Large intestine (tissue), 12 donors: ENCODE measurements at places on chromosomes 5 and 9.

- no peak for DNase-seq
These were observed 362.7 kb downstream of the GADD45G start for GRCh38 chr9:89967527-89967926.

GRCh38 chr9:131811405-131811804 is 71.5 kb upstream of the RAPGEF1 start:
- no peak for DNase-seq

DNA sequence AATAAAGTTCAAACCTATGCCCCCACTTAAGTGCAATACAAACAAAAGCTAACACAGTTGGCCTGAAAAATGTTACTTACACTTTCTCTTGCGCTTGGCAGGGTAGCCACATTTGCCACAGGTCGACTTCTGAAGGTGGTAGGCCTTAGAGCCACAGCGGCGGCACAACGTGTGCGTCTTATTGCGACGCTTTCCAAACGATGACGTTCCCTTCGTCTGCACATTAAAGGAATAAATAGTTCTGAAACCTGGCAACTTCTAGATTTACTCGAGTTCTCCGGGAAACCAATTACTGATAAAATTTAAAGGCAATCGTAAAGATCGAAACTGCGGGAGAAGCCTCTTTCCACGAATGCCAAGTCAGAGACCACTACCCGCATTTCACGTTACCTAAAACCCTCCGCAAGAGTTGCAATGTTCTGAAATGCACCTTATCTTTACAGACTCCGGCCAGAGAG is 602 bp downstream of the RPL37 start:
- DNase-seq = peak; percentile 21

DNA sequence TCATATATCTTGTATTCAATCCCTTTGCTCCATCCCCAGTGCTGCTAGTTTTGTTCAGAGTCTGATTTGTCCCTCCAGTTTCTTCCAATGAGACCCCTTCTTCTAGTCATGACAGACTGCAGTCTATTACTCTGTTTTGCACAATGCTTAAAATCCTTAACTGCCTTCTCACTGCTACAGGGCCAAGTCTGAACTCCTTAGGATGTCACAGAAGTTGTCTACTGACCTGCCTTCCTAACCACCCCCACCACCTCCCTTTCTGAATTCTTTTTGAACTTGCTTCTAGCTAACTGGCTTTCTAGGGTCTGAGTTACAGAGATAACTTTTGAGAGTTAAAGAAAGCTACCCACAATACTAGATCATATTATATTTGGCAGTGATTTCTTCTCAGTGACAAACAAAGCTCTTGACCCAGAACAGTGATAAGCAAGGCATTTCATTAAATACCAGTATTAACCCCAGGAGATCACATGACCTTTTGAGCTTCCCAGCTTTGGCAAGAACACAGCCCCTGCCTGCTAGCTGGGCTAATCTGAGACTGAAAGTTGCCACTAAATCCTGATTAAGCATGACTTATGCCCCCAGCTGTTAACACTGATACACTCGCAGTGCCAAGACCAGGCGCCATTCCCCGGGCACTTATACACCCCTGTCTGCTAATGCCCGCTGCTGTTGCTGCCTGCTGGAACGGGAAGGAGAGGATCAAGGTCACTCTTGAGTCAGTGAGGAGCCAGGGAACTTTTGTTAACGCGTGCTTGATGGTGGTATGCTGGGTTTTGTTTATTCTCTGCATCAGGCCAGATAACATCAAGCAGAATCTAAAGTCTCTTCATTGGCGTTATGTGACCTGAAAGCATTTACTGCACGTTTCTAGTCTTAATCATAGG is 36.4 kb upstream of the ADAMTSL1 start:
- peak; percentile 3 for DNase-seq

- no peak for DNase-seq
These were observed 40.5 kb downstream of the NCS1 start for GRCh38 chr9:130212543-130213297.

DNA sequence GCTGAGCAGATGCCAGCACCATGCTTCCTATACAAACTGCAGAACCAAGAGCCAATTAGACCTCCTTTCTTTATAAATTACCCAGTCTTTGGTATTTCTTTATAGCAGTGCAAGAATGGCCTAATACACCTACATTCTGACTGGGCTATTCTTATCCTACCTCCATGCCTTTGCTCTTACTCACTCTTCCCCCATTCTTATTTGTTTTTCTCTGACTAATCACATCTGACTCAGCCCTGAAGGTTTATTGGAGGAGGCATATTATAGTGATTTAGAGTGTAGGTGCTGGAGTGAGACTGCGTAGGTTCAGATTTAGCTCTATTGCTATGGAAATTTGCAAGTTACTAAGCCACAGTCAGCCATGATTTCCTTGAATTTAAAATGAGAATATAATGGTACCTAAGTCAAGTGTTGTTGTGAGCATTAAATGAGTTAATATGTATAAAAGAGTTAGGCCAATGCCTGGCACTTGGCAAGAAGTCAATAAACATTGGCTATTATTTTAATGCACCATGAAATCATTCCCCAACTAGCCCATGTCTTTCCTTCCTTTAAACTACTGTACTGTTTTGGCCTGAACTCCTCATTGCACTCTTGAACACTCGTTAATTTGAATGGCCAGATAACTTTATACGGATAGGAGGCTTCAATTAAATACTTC is 531.2 kb upstream of the ZNF608 start:
- no peak for DNase-seq

- no peak for DNase-seq
These were observed 226.3 kb downstream of the AOPEP start for GRCh38 chr9:94952565-94953373.

DNA sequence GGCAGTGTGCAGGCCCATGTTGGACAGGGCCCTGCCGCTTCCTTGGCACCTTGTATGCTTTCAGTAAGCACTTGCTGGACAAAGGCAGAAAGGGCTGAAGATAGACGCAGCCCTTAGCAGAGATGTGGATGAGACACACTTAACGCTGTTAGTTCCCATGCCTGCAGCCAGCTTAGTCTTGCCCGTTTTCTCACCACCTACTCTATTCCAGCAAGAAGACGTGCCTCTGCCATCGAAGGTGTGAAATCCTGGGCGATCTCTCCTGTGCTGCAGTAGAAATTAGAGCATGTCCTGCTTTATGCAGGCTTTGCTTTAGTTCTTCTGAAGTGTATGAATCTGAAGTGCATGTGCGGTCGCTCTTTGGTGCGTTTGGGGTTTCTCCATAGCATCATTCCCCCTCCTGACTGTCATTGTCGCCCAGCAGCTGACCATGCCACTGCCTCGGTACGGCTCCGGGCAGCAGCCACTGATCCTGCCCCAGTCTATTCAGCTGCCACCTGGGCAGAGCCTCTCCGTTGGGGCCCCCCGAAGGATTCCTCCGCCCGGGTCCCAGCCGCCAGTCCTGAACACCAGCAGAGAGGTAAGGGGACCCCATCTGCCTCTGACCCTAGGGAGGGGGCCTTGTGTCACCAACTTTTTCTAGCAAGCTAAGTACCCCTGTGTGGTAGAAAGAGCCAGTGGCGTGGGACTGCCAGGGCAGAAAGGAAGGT is 11.6 kb upstream of the POMT1 start:
- no peak for DNase-seq

GRCh38 chr5:158127536-158127935 is 268.6 kb upstream of the CLINT1 start:
- no peak for DNase-seq

- DNase-seq = no peak
These were observed 481.4 kb downstream of the CHSY3 start for GRCh38 chr5:130385656-130386055.

- DNase-seq = no peak
These were observed 203.2 kb downstream of the CD180 start for GRCh38 chr5:66993448-66993847.

- DNase-seq = no peak
These were observed 3.8 kb upstream of the GGTA1 start for GRCh38 chr9:121503444-121503843.

- no peak for DNase-seq
These were observed 233.8 kb downstream of the SEMA6A start for GRCh38 chr5:116340799-116341198.

GRCh38 chr9:112337547-112337946 is 4.1 kb upstream of the PTBP3 start:
- peak; percentile 75 for DNase-seq

DNA sequence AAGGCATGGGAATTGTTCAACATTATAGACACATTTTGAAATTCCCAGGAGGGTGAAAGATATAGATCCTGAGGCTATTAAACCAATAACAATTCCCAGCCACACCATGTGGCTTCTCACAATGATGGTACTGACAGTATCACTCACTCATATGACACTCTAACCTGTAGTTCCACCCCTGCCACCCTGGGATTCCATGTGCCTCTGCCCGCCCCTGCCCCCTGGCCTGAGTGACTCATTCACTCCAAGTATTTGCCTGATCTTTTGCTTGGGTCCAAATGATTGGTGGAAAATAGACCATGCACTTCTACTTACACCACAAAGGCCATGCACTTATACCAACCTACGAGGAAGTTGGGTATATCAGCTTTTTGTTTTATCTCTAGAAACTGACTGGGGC is 305.2 kb upstream of the DAB2 start:
- DNase-seq = no peak

DNA sequence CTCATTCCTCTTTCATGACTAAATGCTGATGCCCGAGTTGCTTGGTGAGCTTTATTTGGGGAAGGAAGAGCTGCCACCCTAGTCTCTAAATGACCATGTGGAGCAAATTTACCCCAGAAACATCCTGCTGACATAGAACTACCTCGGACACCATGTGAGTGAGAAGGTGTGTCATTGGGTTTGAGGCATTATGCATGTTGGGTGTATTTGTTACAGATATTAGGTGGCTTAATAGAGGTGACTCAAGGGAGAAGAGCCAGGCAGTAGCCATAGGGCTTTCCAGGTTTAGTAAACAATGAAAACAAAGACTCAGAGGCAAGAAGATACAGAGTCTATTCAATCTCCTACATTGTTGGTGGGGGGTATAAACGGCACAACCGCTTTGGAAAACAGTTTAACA is 581.5 kb downstream of the CCDC171 start:
- no peak for DNase-seq

- DNase-seq = no peak
These were observed 1002.7 kb downstream of the CDH18 start for GRCh38 chr5:18985171-18985758.

DNA sequence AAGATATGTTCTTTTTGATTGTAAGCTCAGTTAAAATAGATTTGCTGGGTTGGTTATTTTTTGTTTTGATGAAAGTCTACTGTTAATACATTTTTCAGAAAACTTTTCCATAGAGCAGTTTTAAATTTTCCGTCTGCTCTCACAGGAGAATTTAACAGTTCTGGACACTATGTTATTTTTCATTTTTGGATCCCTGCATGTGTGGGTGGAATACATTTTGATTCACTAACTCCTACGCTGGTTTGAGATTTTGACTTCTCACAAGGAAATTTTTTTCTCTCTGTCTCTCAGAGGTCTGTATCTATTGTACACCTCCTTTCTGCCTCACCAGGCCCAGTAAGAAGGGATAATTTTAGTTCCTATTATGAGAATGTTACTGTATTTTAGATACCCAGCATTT is 502.4 kb downstream of the CDH10 start:
- no peak for DNase-seq

DNA sequence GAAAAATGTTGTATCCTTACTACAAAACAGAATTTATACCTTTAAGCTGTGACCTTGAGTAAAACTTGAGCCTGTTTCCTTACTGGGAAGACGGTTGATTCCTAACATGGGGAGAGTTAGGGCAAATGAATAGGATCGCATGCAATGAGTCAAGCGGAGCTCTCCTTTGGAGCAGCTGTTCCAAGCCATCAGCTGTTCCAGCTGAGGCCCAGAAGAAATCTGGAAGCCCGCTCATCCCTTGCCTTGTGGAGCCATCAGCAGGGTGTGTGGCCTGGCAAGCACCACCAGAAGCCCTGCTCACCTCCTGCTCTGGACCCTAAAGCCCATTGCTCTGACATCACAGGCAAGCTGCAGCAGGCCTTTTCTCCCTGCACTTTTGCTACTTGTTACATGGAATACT is 8.0 kb downstream of the KIAA1191 start:
- DNase-seq = no peak

GRCh38 chr5:151270599-151270998 is 17.6 kb downstream of the GM2A start:
- DNase-seq = no peak

DNA sequence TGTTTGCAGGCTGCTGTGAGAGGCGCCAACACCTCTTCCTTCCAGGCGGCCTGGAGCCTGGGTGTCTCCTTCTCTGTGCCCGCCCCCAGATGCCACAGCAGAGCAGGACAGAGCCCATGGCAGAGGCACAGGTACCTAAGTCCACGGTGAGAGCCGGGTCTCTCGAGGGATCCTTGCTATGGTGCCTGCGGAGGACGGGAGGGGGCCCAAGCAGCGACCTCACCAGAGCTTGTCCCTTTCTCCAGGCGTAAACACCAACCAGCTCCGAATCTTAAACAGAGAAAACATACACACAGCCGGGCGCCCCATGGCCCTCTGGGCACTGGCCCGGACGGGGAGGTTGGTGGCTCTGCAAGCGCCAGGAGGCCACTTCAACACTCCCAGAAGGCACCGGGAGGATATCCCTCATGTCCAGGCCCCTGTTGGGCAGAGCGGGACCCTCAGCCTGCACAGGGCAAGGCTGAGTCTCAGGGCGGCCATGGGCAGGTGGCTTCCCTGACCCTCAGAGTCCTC is 11.8 kb downstream of the CCDC187 start:
- no peak for DNase-seq

GRCh38 chr5:167964529-167964928 is 326.9 kb upstream of the WWC1 start:
- DNase-seq = no peak

DNA sequence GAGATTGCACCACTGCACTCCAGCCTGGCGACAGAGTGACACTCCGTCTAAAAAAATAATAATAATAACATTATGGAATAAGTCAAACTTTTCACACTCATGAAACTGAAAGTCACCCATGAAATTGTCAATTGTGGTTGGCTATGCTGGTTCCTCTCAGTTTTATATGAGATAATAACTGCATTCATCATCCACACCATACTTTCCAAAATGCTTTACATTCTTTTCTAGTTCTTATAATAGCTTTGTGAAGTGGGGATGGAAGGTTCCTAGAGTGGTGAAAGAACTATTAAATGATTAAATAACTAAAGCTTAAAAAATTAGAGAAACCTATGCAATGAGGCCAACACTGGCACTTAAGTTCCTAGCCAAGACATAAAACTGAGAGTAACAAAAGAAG is 12.6 kb upstream of the ASPN start:
- no peak for DNase-seq

GRCh38 chr5:127216898-127217675 is 73.5 kb upstream of the MEGF10 start:
- DNase-seq = no peak

- no peak for DNase-seq
These were observed 82.0 kb downstream of the PHF2 start for GRCh38 chr9:93658184-93658925.

DNA sequence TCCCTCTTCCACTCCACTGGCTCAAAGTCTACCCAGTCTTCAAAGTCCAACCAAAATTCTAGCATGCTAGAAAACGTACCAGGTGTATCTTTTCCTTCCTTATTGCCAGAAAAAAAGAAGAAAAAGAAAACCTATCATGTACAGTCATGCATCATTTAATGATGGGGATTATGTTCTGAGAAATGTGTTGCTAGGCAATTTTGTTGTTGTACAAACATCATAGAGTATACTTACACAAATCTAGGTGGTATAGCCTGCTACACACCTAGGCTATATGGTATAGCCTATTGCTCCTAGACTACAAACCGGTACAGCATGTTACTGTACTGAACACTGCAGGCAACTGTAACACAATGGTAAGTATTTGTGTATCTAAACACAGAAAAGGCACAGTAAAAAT is 104.8 kb downstream of the SREK1 start:
- DNase-seq = no peak

GRCh38 chr9:125296843-125297372 is 35.3 kb downstream of the GAPVD1 start:
- DNase-seq = peak; percentile 27

GRCh38 chr9:133540698-133541025 is 6.2 kb downstream of the ADAMTSL2 start:
- no peak for DNase-seq
